CD4-positive, alpha-beta T cell treated with Interferon gamma for 1 hour (primary cell): ENCODE measurements at places on chromosomes 4 and X.

DNA sequence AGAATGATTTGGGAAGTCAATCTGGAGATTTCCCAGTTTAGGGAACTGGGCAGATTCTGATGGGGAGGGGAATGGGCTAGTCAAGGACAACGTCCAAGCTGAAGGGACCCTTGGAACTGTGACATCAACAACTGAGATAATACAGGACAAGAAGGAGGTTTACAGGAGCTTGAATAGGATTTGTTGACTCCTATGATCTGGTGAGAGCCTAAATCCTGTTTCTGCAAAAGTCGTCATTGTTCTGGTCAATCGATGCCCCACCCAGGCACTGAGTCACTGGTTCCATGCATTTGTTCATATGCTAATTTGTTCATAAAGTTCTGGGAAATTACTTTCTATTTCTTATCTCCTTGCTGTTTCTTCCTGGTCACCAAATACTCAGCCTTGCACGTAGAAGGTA is 15.3 kb upstream of the PDGFRA start:
- no peak for DNase-seq

- no peak for DNase-seq
These were observed 49.9 kb downstream of the PCDH7 start for GRCh38 chr4:30770049-30770549.

GRCh38 chr4:154030746-154031145 is 241.9 kb upstream of the SFRP2 start:
- DNase-seq: no peak

DNA sequence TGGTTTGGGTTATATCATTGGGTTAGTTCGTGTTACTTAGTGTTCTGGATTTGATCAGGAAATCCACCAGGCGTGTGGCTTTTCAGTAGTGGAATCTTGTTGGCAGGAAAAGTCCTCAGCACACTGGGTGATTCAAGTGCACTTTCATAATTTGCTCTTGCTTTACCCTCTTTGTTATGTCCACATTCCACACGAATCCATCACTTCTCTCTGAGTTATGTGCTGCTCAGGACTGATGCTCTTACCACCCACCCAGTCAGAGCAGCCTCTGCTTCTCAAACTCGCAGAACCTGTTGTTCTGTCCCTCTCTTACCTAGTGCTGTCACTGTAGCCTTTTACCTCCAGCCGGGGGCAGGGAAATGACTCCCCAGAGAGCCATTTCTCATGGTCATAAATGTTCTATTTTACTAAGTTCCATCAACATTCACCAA is 37.2 kb upstream of the SCRG1 start:
- no peak for DNase-seq

DNA sequence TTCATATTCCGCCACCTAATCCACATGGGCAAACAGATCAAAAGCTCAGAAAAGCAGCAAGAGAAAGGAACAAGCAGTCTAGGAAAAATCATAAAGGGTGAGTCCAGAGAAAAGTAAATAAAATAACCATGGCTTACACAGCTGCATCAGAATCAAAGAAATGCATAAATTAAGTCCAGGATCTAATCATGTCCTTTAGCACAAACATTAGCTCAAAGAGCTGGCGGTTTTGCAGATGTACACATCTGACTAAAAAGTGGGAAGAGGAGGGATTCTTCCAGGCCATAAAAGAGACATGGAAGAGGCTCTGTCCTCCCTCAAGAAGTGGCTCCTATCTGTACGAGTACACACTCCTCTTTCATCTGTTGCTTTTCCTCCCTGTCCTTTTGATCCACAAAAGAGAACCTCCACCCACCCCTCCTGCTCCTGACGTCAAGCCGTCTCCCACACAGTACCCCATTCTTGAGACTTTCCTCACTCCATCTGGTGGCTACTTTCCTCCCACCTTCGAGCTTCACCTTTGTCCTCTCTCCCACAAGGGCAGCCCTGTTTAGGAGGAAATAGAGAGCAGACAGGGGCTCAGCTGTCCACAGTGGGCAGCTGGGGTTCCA is 92.5 kb downstream of the RASL11B start:
- no peak for DNase-seq

- DNase-seq: no peak
These were observed 72.6 kb downstream of the SMARCA5 start for GRCh38 chr4:143586080-143586479.
